ENCODE measurements at places on chromosomes 2 and 18.
A peak's percentile ranks its signal among the peaks of the same experiment; 100 is the strongest.

GRCh38 chr2:236731767-236732580 lies 162.3 kb downstream of the ACKR3 start:
- DNase-seq = no peak

DNA sequence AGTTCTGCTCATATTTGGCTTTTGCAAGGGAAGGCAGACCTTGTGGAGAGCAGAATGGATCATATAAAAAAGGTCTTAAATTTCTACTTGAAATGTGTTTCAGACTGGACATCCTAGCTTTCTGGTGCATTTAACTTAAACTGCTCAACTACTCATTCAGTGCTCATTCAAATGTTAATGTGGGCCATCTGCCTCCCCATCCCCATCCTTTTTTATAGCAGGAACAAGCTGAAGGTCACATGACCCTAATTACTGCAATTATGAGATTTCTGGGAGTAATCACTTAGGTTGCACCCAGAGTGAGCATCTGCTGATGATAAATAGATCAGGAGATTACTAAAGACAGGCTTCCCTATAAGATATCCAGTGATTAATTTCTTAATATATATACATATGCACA lies 96.1 kb downstream of the MAP2 start:
- no peak for DNase-seq

GRCh38 chr2:3572620-3573019 lies 2.4 kb upstream of the RPS7 start:
- no peak for DNase-seq

DNA sequence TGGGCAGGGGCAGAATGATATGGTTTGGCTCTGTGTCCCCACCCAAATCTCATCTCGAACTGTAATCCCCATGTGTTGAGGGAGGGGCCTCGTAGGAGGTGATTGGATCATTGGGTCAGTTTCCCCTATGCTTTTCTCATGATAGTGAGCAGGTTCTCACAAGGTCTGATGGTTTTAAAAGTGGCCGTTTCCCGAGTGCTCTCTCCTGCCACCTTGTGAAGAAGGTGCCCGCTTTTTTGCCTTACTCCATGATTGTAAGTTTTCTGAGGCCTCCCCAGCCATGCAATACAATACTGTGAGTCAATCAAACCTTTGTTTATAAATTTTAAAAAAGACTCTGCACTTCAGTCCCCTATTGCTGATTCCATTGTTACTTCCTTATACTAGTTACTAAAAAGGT lies 82.9 kb upstream of the CDKL4 start:
- no peak for DNase-seq

- peak; percentile 77 for DNase-seq
These were observed 215.1 kb upstream of the TRIB2 start for GRCh38 chr2:12501469-12502158.

- DNase-seq = no peak
These were observed 85.9 kb downstream of the CBLN2 start for GRCh38 chr18:72458271-72458670.

DNA sequence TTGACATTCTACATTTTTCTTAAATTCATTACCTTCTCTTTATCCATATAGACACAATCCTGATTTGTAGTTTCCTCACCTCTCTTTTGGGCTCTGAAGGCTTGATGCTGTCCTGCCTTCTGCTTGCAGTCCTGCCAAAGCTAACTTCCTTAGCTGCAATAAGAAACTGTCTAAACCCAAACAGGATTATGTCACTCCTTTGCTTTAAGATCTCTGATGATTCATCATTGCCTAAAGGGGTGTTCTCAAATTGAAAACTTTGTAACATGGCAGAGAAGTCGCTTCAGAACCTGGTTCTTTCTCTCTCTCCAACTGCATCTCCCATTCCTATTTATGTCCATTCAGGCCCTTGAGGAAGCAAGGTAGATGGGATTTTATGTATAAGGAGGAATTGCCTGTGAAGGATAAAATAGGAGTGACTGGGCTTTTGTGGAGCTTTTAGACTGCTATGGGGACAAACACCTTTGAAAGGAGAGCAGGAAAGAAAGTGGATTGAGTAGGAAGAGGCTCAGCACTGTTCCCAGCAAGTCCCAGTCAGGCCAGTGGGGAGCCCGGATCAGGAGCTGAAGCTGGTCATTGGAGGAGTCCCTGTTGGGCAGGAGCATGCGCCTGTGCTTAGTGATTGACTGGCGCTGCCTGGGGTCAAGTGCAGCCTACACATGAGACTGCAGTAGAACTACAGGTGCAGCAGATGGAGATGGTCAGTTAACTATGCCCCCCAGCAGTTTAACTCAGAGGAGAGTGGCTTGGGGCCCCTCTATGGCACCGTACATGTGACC lies 390.6 kb downstream of the CTNNA2 start:
- no peak for DNase-seq

DNA sequence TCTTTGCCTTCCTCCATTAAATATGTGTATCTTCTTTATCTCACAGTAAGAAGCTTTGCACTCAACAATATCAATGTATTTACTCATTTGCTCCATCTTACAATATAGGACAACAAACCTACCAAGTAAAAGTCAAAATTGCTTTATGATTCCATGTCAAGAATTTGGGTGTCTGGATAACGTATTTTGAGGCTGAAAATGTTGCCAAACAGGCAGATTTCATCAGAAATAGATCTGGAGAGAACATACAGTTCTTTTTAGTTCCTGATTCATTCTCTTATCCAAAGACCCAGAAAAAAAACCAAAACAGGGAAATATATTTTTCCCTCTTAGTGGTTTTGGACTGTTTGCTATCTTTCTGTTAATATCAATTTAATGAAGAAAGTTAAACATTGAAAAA lies 621.1 kb downstream of the STK39 start:
- no peak for DNase-seq

DNA sequence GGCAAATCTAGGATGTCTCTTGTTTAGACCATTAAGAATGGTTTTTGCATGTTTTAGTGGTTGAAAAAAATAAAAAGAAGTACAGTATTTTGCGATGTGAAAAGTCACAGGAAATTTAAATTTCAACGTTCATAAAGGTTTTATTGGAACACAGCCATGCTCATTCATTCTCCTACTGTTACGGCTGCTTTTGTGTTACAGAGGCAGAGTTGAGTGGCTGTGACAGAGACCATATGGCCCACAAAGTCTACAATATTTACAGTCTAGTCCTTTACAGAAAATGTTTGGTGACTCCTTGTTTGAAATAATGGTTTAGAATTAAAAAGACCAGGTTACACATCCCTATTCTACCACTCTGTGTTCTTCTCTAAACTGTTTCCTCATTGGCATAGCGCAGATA lies 48.1 kb downstream of the MYOM1 start:
- DNase-seq = no peak

DNA sequence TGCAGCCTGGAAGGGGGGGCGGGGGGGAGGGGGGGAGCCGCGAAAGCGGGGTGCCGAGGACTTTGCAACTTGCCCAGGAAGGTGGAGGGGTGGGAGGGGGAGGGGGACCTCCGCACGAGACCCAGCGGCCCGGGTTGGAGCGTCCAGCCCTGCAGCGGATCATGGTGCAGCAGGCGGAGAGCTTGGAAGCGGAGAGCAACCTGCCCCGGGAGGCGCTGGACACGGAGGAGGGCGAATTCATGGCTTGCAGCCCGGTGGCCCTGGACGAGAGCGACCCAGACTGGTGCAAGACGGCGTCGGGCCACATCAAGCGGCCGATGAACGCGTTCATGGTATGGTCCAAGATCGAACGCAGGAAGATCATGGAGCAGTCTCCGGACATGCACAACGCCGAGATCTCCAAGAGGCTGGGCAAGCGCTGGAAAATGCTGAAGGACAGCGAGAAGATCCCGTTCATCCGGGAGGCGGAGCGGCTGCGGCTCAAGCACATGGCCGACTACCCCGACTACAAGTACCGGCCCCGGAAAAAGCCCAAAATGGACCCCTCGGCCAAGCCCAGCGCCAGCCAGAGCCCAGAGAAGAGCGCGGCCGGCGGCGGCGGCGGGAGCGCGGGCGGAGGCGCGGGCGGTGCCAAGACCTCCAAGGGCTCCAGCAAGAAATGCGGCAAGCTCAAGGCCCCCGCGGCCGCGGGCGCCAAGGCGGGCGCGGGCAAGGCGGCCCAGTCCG lies 540 bp downstream of the SOX11 start:
- no peak for DNase-seq

Measured in activated T-cell treated with anti-CD3 and anti-CD28 coated beads, Interleukin-2, amount 50 U/mL, for 72 hours (primary cell).